Urinary bladder (tissue), 4 donors: ENCODE measurements at places on chromosomes 3 and 15. TPM values are rescaled to one million over a fixed set of nuclear protein-coding genes. Genes with fewer than 3 reads are reported as not detected.

DNA sequence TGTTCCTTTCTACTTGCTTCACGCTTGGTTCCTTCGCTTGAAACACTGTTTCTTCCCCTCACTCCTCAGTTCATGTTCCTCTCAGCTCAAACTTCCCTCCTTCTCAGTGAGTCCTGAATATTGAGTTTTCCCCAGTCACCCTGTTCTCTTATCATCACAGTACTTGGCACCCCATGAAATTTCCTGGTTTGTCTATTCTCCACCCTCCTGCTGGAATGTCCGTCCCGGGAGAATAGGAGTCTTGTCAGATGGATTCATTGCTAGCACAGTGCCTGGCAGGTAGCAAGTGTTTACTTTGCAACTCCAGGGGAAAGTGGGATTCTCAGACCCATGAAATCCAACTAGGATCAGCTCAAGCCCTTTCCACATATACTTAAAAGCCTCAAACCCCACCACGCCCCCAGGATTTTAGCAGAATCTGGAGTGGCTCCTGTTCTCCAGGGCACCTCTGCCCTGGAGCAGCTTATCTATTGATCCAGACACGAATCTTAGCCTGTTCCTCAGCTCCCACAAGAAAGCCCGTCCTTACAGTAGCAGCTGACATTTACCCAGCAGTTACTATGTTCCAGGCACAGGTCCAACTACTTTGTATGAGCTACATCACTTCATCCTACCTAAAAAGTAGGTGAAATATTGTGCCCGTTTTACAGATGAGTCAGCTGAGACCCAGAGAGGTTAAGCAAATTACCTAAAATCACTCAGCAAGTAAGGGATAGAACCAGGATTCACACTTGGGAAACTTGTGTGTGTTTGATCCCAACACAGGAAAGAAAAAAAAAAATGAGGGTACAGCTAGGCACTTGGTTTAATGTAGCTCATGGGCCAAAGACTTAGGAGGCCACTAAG lies 36.8 kb upstream of the MAP3K13 start:
- no peak for DNase-seq

DNA sequence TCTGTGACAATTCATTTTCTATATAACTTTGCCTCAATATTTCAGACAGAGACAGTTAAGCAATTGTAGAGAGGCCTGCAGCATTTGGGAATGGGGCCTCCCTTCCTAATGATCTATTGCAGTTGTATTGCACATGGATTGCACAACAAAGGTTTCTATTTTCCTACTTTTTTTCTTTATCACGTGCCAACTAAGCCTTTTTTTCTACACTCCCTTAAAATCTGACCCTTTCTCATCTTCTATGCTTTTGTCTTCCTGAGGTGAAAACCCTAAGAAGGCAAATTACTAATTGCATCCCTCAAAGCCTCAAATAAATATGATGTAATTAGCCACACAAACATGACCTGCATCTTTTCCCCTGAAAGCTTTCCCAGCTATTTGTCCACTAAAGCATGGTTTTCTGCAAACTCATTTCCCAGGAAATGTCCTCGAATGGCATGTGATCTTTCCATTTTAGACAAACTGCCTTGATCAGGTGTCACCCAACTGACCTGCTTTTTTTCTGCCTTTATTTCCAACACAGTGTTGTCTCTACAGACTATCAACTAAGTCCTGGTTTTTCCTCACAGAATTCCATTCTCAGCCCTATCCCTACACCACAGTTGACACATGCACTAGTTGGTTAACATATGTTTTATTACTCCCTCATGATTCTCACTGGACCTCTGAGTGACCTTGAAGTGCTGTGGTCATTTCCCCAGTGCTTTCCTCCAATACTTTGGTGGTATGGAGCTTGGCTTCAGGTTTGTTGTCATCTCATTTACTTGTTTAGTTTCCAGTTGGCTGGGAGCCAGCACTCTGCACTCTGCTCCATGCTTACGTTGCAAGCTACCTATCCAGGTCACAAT lies 31.9 kb upstream of the TSC22D2 start:
- DNase-seq, result no peak

GRCh38 chr3:106029954-106030626 lies 161.3 kb upstream of the CBLB start:
- DNase-seq, result no peak

The VIPR1 gene
- total RNA-seq, result 5.2 TPM

GRCh38 chr3:37905346-37905745 lies 43.7 kb downstream of the CTDSPL start:
- no peak for DNase-seq

The DLL4 gene
- 11.8 TPM for total RNA-seq

- DNase-seq, result no peak
Observed at GRCh38 chr15:62727501-62727900, 315.0 kb upstream of the TPM1 start.

The SKOR1 gene
- total RNA-seq, result 0.21 TPM

- no peak for DNase-seq
Observed at GRCh38 chr15:39621210-39621609, 40.3 kb downstream of the THBS1 start.

The C3orf80 gene
- total RNA-seq, result 1.0 TPM

The CLDN16 gene
- 0.37 TPM for total RNA-seq

DNA sequence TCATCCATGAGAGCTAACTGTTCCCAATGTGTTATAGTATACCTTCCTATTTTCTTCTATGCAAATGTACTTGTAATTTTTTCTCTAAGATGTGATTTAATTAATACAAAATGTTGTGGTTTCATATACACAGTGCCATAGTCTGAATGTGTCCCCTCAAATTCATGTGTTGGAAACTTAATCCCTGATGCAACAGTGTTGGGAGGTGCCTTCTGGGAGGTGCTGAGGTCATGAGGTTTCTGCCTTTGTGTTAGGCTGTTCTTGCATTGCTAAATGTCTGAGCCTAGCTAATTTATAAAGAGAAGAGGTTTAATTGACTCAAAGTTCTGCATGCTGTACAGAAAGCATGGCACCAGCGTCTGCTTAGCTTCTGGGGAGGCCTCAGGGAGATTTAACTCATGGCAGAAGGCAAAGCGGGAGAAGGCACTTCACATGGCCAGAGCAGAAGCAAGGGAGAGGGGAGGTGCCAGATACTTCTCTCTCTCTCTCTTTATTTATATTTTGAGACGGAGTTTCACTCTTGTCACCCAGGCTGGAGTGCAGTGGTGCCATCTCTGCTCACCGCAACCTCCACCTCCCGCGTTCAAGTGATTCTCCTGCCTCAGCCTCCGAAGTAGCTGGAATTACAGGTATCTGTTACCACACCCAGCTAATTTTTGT lies 34.7 kb upstream of the BNIP2 start:
- DNase-seq, result no peak

The ROPN1 gene
- total RNA-seq, result not detected

DNA sequence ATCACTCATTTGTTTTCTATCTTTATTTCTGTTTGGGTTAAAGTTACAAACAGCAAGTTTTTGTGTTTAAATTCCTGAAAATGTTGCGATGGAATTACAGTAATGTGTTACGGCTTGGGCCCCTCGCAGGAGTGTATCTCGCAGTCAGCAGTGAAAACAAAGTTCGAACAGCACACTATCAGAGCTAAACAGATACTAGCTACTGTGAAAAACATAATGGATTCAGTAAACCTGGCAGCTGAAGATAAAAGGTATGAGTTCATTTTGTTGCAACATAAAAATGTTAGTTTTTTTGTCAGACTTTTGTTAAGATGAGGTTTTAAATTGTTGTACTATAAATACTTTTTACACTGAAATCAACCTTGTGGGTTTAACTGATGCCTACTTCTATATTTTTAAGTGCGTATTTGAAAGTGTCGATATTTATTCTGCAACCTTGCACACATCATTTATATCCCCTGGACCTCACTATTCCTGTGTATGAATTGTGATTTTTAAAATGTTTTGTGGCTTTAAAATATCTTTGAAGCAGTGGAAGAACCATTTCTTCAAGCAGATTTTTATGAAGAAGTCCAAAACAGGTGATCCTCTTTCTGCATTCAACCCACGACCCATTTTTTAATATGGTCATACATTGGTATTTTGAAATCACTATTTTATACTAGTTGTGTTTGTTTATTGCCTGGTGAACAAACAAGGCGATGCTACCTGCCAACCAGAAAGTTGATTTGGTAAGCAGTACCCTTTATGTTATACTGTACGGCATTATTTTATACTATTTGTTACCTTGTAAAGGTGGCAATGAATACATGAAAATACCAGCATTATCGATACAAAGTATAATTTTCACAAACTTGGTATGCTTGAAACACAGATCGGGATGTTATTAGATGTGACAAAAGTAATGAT lies 27.8 kb downstream of the MFN1 start:
- DNase-seq, result no peak

DNA sequence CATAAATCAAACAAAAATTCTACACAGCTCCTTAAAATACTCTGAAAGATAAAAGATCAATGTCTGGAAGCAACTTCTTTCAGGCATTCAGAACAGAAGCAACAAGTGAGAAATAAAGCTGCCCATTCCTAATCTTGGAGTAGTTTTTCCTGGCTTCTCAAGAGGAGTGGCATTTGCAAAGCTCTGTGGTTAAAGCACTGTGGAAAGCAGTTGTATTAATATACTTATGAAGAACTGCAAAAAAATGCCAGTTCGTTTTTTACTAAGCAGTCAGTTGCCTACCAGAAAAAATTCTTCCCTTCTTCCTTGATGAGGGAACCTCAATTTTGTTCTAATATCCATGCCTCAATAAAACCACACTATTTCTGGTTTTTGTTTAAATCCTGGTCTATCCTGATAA lies 197.8 kb downstream of the TNIK start:
- DNase-seq, result no peak

The ULK4 gene
- 22.4 TPM for total RNA-seq

DNA sequence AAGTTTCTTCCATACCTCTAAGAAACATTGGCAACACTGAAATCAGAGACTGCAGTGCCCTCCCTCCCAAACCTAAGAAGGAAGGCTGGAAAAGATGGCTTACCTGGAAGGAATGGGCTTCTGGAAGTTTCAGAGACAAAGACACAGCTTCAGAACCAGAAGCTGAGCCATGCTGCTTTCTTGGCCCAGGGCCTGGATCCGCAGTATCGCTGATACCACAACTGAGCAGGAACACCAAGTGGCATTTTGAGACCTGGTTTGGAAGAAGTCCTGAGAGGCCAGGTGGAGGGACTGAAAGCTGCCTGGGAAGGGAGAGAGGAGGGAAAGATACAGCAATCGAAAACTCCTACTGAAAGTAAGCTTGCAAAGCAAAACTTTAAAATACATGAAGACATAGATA lies 19.8 kb downstream of the GPR160 start:
- no peak for DNase-seq

The LMAN1L gene
- total RNA-seq, result 0.85 TPM

DNA sequence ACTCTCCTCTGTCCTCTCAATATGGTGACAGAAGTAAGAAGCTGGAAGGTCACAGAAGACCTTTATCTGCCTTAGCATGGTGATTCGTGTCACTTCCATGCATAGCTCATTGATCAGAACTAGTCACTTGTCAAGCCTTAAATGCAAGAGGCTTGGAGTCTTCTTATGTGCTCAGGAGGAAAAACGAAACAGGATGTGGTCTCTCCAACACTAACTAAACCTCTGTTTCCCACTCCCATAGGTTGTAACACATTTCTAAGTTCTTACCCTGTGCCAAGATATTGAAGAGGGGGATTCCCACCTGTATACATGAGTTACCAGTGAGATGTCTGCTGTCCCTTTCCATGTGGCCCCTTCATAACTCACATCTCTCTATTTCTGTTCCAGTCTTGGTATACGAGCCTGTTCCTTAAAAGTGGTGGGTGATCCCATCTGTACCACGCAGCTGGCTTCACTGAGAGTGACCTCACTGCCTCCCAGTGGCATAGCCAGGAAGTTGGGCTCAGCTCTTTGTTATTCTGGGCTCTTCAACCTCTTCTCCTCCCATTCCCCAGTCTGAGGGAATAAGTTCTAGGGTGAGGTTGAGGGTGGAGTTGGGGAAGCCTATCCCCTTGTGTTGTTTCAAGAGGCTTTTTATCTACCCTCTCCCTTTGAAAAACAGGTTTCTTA lies 203.2 kb upstream of the PPP2R3A start:
- DNase-seq, result no peak

The ZNF385D gene
- total RNA-seq, result 46.2 TPM

DNA sequence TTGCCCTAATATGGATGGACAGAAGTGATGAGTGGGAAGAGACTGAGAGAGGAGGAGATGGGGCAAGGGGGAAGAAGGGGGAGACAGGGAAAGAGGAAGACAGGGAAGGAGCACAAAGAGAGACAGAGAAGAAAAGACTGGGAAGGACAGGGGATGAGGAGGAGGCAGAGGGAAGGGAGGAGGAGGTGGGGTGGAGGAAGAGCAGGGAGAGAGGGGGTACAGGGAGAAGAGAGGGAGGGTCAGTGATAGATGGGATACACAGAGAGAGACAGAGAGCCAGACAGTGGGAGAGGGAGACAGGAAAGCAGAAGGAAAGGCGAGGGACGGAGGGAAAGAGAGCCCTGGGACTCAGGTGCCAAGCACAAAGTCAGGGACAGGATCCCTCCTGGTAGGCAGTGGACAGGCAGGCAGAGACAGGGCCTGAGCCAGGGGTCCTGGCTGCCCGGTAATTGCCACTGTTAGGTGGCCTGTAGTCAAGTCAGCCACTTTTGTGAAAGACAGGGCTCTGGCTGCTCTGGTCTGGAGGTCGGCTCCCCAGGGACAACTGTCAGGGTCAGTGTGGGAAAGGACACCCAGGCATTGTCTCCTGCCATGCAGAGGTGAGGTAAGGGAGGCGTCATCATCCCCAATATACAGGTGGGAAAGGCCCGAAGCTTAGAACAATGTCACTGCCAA lies 9.8 kb downstream of the VILL start:
- DNase-seq, result no peak

GRCh38 chr3:49903451-49904424 lies at the start of gene MST1R:
MST1R (minus strand) TSS chr3:49903873; CDS start chr3:49903609, 264 bp downstream.
- no peak for DNase-seq

The PAQR9 gene
- not detected for total RNA-seq

DNA sequence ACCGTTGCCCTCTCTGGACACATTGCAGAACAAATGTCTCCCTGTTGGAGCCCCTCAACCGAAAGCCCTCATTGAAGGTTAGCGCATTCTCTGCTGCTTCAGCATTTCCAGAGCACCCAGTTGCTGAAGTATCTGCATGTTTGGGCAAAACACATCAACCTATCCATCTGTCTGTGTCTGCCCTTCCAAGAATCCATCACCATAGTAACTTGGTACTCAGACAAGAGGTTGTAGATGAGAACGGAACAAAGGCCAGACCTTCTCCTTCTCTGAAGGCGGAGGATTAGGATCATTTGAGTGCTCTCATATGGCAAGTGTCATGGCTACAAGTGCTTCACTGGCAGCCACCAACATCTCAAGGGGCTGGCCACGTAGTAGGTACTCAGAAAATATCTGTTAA lies 23.1 kb upstream of the RHO start:
- no peak for DNase-seq

The BLM gene
- total RNA-seq, result 7.8 TPM

- no peak for DNase-seq
Observed at GRCh38 chr3:152388631-152389030, 119.9 kb downstream of the MBNL1 start.

- DNase-seq, result no peak
Observed at GRCh38 chr3:123791898-123792297, 92.2 kb downstream of the MYLK start.

- DNase-seq, result peak; percentile 58
Observed at GRCh38 chr3:125647318-125648014, 52.2 kb upstream of the OSBPL11 start.

The TNNC1 gene
- total RNA-seq, result 68.4 TPM

The DISP2 gene
- total RNA-seq, result 0.63 TPM

GRCh38 chr3:14768182-14768790 lies 50.5 kb upstream of the FGD5 start:
- no peak for DNase-seq
